ENCODE measurements at places on chromosomes 2 and 18. TPM values are rescaled to one million over a fixed set of nuclear protein-coding genes. Genes with fewer than 3 reads are reported as not detected.

- no peak for DNase-seq
Measured at GRCh38 chr2:238863231-238863630, 15.3 kb downstream of the TWIST2 start.

- no peak for DNase-seq
Measured at GRCh38 chr2:144518748-144519596, 947 bp downstream of the ZEB2 start.

RAPH1 gene
- 41.3 TPM for total RNA-seq

PTPRM gene
- 26.9 TPM for total RNA-seq

GRCh38 chr2:160940271-160940670 lies 220.0 kb upstream of the TANK start:
- no peak for DNase-seq

GRCh38 chr2:109232909-109233308 lies 103.9 kb downstream of the SH3RF3 start:
- DNase-seq = no peak

HOXD13 gene
- not detected for total RNA-seq

- DNase-seq = no peak
Measured at GRCh38 chr2:67792681-67793091, 270.1 kb downstream of the C1D start.

DNA sequence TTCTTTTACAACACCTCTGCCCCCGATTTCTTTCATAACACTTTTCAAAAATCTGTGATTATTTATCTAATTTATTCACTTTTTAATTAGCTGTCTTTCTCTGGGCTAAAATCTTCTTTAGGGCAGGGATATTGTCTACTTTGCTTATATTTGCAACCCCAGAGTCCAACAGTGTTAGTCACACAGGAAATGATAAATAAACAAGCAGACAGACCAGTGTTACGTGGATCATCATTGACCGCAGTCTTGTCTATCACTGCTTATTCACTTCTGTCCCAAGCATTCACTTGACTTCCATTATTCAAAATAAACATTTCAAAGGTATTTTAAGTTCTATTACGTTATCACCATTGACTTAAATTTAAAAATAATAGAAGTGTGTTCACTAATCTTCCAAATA lies 237.6 kb upstream of the UBE2E3 start:
- no peak for DNase-seq

TMEM214 gene
- 78.4 TPM for total RNA-seq

RBMS1 gene
- 67.5 TPM for total RNA-seq

DNA sequence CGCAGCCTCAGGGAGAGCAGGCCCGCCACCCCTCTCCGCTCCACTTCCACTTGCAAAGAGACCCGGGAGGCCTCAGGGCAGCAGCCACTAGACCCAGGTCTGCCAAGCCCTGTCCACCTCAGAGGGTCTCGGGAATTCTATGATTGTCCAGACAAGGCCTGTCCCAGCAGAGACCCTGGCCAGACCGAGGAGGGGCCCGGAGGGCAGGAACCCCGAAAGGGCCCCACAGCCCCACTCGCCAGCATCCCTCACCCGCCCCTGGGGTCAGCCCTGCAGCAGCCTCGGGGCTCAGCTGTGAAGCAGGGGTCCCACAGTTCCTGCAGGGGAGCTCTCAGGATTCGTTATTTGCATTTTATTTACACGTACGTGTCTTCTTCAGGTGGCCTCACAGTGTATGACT lies 269.5 kb downstream of the EIPR1 start:
- no peak for DNase-seq

GRCh38 chr2:16094811-16095210 lies 154.5 kb downstream of the MYCN start:
- DNase-seq = no peak

CDH7 gene
- total RNA-seq = 0.10 TPM

DNA sequence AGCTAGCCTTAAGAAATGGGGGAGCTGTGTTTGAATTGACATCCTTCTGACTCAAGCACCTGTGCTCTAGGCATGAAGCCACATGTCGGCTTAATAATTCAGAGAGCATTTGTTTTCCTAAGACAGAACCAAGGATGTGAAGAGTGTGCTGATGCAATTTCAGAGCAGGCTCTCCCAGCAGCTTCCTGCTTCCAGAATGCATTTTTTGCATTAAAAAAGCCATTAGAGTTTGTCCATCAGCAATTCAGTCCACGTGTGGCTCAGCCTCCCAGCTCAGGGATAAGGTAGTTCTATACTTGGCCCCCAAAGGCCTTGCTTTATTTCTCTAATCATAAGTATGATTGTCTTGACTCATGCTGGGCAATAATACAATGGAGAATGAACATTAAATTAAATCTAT lies 37.7 kb downstream of the DOCK10 start:
- peak; percentile 60 for DNase-seq

DNA sequence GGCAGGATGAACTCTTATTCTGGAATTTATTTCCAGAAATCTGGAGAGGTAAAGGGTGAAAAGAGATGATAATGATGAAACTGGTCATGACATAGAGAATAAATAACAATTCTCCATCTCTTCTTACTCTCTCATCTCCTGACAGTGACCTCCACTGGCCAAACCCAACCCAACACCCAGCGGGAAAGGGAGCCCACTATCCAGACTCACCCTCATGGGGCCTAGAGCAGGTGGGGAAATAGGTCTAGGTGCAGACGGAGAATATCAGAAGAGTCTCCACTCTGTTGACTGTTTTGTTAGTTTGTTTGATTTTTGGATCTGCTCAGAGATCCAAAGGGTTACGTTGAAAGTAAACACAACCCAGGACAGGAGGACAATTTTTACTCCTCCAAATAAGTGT lies 263.2 kb upstream of the PARD3B start:
- no peak for DNase-seq

DNA sequence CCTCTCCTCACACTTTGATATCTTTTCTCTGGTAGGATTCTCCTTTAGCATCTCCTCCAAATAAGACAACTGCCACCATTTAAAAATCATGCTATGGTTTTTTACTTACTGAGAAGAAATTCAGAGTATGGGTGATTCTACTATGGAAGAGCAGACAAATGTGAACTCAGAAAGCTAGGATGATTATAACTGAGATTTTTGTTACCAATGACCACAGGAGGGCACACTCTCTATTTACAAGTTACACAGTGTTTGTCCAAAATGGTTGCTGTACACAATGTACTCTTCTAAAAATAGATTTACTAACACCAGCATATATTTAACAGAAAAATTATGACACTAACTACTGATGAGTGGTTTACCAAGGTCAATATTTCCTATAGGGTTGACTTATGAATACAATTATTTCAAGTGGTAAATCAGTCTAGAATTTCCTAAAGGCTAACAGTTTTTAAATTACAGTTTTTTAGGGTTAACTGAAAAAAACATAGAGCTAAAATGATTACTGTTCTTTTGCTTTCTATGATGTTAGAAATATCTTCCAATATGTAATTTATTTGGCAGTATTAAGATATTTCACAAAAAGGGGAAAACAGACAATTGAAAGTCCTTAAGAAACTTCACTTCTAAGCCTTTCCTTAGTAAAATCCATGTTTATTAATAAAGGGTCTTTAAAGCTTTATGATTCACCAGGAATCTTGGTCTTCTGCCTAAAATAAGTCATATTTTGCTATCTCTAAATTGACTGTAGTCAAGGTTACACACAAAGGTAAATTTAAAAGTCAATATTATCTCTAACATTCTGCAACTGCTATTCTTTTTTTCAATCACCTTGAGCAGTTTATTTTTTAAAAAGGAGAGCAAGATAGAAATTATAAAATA lies 57.2 kb downstream of the MAP4K3 start:
- DNase-seq = peak; percentile 66

TRPM8 gene
- total RNA-seq = 3.5 TPM

GRCh38 chr2:57937456-57937855 lies 109.2 kb upstream of the VRK2 start:
- no peak for DNase-seq

GRCh38 chr2:102142829-102143449 lies 393 bp downstream of the IL1R1 start:
- no peak for DNase-seq

DNA sequence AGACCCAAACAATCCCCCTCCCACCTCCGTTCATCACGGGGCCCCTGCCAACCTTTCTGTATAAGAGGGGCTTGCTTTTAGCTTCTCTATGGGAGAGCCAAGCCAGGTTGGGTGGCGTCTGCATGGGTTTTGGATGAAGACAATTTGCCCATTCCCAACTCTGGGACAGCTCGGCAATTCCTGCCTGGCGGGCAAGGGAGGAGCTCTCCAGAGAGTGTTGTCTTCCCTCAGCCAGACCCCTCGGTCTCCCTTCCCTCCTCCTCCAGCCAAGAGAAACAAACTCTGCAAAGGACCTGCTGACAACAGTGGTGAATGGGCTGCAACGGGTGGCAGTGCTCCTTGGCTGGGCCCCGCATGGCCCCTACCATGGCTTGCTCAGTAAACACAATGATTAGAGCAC lies 267.2 kb upstream of the HDAC4 start:
- no peak for DNase-seq

SPEG gene
- total RNA-seq = 78.0 TPM

- DNase-seq = no peak
Measured at GRCh38 chr2:2797797-2798196, 466.7 kb upstream of the MYT1L start.

GRCh38 chr2:56589194-56589593 lies 405.4 kb downstream of the CCDC85A start:
- no peak for DNase-seq

- no peak for DNase-seq
Measured at GRCh38 chr2:44799105-44799504, 142.4 kb upstream of the SIX3 start.

DNA sequence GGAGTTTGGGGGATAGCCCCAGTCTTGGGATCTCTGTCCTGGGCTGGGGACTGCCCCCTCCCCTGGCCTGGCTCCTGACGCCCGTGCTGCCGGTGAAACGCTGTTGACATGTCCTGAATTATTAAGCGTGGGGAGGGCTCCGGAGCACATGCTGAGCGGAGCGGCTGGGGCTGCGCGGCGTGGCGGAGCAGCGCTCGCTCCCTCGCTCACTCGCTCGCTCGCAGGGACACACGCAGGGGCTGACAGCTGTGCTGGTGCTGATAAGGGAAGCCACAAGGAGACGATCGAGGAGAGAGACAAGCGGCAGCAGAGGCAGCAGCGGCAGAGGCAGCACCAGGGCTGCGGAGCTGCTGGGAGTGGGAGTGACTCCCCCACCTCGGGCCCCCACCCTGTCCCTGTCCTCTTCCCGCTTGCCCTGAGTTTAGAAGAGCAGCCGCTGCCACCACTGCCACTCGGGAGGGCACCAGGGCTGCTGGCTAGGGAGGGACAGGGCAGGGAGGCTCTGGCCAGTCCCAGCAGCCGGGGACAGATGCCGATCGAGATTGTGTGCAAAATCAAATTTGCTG lies at the start of gene ASIC4:
Gene ASIC4, plus strand, starts transcription at position 287 of the 566 bp plus-strand sequence. Its CDS starts 243 bp downstream, at position 530.
- DNase-seq = peak; percentile 71

GRCh38 chr2:152613235-152613634 lies 104.0 kb downstream of the PRPF40A start:
- DNase-seq = no peak

GAD1 gene
- total RNA-seq = 0.83 TPM

DNA sequence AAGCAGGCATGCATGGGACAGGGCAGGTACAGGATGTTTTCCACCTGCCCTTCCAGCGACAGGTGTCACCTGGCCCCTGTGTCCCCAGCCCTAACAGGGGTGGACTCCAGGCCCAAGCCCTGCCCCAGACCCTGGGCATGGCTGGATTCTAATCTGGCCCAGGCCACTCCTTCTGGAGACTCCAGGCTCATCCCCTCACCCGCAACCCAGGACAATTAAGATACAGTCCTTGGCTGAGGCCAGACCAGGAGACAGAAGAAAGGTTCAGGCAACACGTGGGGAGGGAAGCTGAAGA lies 9.5 kb downstream of the BIN1 start:
- no peak for DNase-seq

Measured in myocyte (in vitro differentiated cells).